ENCODE measurements at places on chromosomes 4 and X.

DNA sequence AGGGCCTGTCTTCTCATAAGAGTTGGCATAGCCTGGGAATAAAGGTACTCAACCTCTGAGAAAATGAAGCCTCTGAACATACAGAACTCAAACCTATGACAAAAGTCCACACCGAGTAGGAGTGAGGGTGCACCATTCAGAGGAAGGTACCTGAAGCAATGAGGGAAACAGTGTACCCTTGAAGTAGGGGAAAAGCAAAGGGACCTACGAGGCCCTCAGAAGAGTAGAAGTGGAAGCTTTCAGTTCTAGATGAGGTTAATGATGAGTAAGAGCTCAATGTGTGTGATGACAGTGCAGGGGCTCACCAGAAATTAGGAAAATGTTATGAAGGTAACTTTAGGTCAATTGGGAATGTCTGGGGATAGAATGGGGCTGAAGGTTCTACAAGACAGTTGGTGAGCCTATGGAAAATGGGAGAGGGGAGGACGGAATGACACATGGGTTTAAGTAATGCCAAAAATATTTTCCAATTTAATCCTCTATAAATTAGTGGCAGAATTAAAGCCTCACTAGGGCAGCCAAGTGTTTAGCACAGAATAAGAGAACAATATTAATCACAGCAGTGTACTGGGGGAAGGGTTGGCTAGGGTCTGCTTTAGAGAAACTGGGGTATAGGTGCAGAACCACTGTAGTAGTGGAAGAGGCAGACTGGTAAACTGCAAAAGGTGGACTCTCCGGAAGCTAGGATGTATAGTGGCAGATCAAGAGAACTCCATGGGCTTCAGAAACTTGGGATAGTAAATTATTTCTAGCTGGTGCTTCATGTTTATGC, 39.8 kb downstream of the RAB33A start:
- DNase-seq = no peak

DNA sequence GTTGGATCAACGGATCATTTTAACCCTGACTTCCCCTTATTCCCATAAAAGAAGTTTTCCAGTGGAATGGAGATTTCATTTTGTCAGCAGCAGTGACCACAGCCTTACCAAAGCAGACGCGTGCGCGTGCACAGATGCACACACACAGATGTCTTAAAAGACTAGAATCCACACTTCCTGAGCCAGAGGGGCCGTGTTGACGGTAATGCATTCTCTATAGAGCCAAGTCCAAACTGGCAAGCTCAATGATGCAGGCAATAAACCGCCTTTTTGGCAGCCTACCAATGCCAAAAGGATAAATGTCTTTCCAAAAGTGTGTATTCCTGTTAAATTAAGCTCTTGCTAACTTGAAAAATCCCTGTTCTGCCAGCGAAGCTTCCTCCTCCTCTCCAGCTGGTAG, 18.8 kb upstream of the CLDN34 start:
- no peak for DNase-seq

- no peak for DNase-seq
Observed at GRCh38 chr4:171007618-171008390, 805.4 kb upstream of the GALNTL6 start.

DNA sequence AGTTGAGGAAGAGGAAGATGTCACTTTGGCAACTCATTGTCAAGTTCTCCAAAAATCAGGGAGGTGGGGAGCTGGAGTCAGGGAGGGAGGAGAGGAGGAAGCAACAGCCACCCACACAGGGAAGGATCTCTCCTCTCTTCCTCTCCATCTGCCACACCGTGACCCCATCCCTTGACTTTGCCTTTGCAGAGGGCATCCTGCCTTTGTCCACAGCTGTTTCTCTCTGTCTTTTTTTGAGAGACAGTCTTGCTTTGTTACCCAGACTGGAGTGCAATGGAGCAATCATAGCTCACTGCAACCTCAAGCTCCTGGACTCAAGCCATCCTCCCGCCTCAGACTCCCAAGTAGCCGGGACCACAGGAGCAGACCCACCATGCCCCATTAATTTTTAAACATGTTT, 276.0 kb downstream of the SHOX start:
- no peak for DNase-seq

- DNase-seq = no peak
Observed at GRCh38 chr4:108512615-108513505, 107.5 kb upstream of the RPL34 start.

All from stimulated activated CD8-positive, alpha-beta memory T cell treated with anti-CD3 and anti-CD28 coated beads, Interleukin-7, amount 100 ng/mL, for 24 hours (primary cell).